SW 1271 (cell line): ENCODE measurements at places on chromosomes 11 and 22.
A peak's percentile ranks its signal among the peaks of the same experiment; 100 is the strongest.

- peak; percentile 50 for DNase-seq
Observed at GRCh38 chr11:64165842-64166635, at the start of gene MACROD1. Gene MACROD1, minus strand, starts transcription at chr11:64166113. Its CDS starts 119 bp downstream, at chr11:64165994.

- DNase-seq: no peak
Observed at GRCh38 chr11:2574043-2574552, 125.7 kb downstream of the KCNQ1OT1 start.

- no peak for DNase-seq
Observed at GRCh38 chr11:1622086-1622485, at the start of gene KRTAP5-4. Gene KRTAP5-4, minus strand, starts transcription at chr11:1622138. Its CDS starts 45 bp downstream, at chr11:1622093.

DNA sequence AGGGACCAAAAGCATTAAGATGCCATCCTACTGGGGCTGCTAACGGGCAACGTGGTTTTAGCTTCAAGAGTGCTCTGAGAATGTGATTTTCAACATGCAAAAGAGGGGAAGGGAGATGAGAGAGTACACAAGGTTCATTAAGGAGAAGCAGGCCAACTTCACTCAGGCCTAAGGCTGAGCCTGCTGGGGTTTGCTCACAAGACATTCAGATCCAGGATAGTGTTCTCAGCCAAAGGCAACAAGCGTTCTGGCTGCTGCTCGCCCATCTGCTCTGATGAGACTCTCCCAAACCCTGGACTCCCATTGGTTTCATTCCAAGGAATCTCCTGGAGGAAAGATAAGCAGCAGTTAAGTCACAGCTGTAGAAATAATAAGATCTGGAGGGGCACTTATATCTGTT is 23.6 kb upstream of the UPB1 start:
- DNase-seq: no peak

- DNase-seq: no peak
Observed at GRCh38 chr11:123580137-123580536, 74.3 kb downstream of the SCN3B start.

- no peak for DNase-seq
Observed at GRCh38 chr11:44711113-44711786, 15.5 kb upstream of the TSPAN18 start.

DNA sequence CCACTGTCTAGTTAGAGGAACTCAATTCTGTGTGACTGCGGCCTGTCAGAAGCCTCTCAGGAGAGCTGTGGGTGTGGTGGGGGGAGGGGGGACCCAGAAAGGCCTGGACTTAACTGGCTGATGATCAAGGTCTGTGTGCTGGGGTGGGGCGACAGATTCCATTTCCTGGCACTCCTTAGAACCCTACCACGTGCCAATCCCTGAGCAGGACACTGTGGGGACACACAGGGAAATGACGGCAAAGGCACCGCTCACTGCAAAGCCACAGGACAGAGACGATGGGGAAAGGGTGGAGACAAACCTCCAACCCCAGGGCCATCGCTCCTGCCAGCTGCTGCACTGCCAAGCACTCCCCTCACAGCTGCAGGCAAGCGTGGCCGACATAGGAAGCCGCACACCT is 58.4 kb upstream of the BID start:
- DNase-seq: no peak

DNA sequence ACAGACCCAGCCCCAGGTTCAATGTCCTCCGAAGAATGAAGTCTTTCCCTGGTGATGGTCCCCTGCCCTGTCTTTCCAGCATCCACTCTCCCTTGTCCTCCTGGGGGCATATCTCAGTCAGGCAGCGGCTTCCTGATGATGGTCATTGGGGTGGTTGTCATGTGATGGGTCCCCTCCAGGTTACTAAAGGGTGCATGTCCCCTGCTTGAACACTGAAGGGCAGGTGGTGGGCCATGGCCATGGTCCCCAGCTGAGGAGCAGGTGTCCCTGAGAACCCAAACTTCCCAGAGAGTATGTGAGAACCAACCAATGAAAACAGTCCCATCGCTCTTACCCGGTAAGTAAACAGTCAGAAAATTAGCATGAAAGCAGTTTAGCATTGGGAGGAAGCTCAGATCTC is 14.1 kb downstream of the APOL1 start:
- no peak for DNase-seq

DNA sequence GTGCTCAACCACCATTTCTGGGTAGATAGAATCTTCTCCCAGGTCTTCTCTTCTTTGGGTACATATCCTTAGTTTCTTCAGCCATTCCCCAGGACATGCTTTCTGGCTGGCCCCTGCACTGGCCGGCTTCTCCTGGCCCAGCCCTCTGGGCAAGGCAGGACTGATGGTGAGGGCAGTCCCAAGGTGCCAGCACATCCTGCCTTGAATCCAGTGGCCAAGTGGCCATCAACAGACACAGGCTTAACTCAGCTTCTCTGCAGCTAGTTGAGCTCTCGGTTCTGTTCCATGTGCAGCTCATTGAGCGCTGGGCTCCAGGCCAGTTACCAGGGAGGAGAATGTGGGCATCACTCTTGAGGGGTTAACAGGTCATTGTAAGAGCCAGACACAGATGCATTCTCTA is 17.6 kb downstream of the SMIM38 start:
- DNase-seq: no peak
